ENCODE measurements at places on chromosomes 2 and 18.

GRCh38 chr2:221477714-221478484 is 94.2 kb downstream of the EPHA4 start:
- DNase-seq: no peak

DNA sequence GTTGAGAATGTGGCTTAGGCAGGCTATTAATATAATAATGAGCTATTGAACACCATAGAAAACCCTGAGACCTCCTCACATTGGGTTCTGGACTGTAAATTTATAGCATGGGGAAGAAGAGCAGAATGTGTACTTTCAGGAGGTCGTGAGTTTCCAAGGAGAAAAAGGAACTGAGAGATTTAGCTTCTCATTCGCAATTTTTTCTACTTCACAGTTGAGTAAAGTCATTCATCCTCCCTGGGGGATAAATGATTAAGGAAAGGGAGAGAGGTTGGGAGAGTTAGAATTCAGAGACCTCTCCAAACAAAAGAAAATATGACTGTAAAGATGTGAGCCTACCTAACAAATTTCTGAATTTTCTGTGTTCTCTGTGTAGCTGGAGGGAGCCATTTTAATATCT is 205.8 kb upstream of the CYRIA start:
- DNase-seq: no peak

GRCh38 chr2:71751590-71751989 is 298.2 kb downstream of the DYSF start:
- DNase-seq: no peak

- no peak for DNase-seq
These were observed 81.1 kb downstream of the BOLA3 start for GRCh38 chr2:74066491-74067203.

DNA sequence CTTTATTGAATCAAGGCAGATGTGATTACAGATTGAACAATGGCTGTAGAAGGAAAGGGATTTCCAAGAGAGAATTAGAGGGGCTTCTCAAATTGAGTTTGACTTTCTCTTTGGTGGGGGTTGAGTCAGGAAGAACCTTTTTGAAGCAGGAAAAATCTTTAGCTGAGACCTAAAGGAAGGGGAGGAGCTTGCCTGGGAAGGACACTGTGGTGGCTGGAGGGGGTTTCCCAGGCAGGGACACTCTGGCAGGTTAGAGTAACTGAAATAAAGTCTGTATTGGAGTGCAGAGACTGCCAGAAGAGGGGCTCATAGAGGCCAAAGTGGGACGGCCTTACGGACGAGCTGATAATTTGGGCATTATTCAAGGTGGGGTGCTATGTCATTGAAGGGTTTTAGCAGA is 69.3 kb downstream of the NEDD4L start:
- DNase-seq: no peak

Data from fibroblast of skin of left quadriceps (primary cell).